ENCODE measurements at places on chromosomes 3 and 15.

DNA sequence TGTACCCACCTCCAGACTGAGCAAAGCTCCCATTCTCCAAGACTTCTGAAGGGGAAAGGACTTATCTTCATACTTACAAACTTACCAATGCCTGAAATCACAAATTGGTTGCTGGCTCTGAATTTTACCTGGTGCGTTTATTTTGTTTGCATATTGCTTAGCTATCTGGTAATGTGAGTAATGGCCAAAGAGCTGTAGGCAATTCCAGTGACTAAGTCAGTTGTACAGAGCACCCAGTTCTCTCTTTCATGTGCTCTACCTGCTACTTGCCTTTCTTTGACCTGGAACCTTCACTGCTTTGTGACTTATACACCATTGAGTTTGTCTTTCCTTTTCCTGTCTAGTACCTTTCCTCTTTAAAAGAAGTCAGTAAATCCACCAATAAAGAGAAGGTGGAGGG lies 755.9 kb upstream of the LMCD1 start:
- DNase-seq, result no peak

GRCh38 chr15:41862515-41863116 lies 24.0 kb downstream of the PLA2G4B start:
- no peak for DNase-seq

- DNase-seq, result no peak
These were observed 33.9 kb downstream of the RAB27A start for GRCh38 chr15:55255714-55256113.

- DNase-seq, result no peak
These were observed 5.9 kb downstream of the ATOSA start for GRCh38 chr15:52673312-52673711.

DNA sequence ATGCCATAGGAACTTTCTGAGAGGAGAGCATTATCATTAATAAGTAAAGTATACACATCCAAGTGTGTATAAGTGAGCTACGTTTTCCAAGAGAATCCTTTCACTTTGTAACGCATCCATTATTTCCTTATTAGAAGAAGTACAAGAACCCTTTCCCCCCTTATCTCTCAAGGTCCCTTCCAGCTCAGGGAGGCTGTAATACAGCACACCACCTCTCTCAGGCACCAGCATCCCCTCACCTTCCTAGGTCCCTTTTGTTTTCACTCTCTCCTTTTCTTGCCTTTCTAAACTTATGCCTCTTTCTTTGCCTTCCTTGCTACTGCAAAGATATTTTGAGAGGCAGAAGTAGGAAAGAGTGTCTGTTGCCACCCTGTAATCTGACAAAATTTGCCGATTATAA lies 446.0 kb downstream of the GRM7 start:
- no peak for DNase-seq

GRCh38 chr3:23455775-23456174 lies 252.6 kb downstream of the UBE2E2 start:
- peak; percentile 14 for DNase-seq

GRCh38 chr3:69690-70089 lies 126.9 kb upstream of the CHL1 start:
- DNase-seq, result no peak

- no peak for DNase-seq
These were observed 443.2 kb upstream of the AZI2 start for GRCh38 chr3:28791713-28792255.

GRCh38 chr3:63351159-63352007 lies 73.3 kb downstream of the SYNPR start:
- DNase-seq, result peak; percentile 55

DNA sequence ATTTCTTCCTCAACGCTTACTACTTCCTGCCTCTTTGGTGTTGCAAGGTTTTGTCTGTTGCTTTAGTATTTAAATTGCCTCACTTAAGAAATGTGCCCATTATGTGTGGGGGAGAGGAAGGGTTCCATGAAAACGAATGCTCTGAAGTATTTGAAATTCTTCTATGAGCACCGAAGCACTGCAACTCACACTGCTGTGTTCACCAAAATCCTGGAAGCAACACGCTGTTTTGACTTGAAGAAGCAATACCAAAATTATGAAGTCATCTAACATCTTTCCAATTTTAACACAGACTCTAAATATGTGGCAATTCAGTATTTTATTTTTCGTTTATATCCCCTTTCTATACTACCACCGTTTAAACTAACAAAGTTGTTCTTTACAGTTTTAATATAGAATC lies 101.5 kb downstream of the RBMS3 start:
- no peak for DNase-seq

- no peak for DNase-seq
These were observed 70.6 kb downstream of the ACAP2 start for GRCh38 chr3:195372220-195372619.

DNA sequence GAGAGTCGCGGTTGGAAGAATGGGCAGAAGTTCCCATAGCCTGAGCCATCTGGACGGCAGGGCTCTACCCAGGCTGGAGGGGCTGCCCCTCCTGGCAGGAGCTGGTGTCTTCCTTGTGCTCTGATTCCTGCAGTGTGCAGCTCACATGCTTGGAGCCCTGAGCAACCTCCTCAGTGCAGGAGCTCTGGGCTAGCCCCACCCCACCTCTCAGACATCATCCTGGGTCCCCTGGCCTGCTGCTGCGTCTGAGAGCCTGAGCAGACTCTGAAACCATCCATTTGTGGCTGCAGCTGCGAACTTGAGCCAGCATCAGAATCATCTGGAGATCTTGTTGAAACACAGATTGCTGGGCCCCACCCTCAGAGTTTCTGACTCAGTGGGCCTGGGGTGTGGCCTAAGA lies 42.8 kb downstream of the POMGNT2 start:
- DNase-seq, result no peak

GRCh38 chr3:120797857-120798256 lies 55.3 kb downstream of the GTF2E1 start:
- DNase-seq, result no peak

GRCh38 chr3:114428044-114428595 lies 134.3 kb downstream of the TIGIT start:
- DNase-seq, result no peak

DNA sequence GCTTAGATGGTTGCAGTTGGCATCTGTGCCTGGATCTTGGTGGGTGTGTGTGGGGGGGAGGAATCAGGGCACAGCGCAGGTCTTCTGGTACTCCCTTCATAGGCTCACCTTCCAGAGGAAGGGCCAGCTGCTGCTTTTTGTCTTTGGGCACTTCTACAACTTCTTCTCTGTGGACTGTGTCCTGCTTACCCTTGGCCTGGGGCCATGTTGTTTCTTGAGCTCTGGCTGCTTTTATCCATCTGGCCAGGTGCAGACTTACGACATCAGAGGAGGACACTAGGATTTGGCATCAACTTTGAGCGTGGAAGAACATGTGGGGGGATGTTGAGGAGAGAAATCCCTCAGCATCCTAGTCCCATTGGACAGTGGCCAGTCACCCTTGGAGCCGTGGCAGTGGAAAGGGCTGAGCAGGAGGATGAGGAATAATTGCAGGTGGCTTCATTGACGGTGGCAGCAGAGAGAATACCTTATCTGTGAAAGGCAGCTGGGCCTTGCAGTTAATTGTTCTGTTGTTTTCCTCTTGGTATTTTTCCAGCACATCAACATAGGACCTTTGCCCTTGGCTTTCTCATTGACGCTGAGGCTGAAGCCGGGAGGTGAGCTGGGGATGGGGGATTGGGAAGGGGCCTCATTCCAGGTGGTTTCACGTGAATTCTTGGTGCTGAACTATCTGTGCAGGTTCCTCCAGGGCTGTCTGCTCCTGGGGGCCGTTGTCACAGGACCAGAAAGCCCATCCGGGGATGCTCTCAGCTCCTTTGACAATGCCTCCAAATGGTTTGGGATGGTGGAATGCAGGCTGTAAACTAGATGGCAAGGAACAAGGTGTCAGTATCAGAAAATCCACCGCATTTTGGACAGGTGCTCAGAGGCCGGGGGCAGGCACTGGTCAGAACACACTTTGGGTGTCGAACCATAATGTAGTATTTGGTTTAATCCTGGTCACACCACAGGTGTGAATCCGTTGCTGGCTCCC lies 9.7 kb downstream of the EPHB1 start:
- DNase-seq, result no peak

GRCh38 chr3:95705786-95706418 lies 1108.5 kb upstream of the EPHA6 start:
- DNase-seq, result peak; percentile 12

GRCh38 chr3:161026612-161027510 lies 78.3 kb downstream of the B3GALNT1 start:
- no peak for DNase-seq

DNA sequence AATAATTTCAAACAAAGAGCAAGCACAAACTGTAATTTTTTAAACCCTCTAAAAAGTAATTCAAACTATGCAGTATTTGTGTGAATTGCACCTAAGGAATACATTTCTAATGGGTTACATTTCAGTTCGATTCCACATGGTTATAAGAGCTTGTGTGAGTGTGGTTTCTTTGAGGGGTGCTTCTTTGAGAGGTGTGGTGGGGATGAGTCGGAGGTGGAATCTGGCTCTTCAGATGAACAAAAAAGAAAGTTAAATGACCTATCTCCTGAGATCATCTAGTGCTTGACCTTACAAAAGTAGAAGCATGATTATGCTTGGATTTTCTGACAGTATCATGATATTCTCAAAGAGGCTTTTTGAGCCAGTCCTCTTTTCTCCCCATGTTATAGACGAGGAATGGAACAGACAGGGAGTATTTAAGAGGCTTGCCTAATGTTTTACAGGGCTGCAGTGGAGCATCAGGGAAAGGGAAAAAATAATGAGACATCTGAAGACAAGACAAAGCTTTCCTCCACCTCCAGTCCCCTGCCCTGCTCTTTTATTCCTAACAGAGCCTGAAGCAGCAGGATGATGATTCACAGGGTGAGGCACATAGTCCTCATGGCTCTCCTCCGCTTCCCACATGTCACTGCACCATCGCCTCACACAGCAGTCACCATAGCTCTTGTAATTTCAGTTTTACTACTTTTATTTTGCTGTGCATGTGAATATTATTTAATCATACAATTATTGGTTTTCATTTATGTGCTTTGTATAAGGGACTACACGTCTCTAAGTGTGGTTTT lies 82.0 kb downstream of the LYSMD4 start:
- DNase-seq, result no peak

DNA sequence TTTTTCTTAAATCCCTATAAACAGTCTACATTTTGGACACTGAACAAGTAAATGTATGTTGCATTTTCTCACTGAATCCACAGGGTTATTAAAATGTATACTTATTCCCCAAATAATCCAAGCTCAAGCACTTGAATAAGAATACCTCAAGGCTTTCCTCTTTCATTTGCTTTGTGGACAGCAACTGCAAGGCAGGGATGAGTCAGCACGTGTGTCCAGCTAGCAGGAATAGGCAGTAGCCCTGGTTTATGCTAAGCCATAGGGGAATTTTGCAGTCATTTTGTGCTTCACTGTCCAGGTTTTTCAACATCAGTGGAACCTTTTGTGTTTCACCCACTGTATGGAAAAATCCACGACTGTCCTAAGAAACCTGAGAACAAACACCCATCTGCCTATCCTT lies 96.7 kb upstream of the KCNMB2 start:
- DNase-seq, result peak; percentile 11

GRCh38 chr3:195764961-195765706 lies 44.4 kb downstream of the MUC20 start:
- DNase-seq, result no peak

GRCh38 chr3:107798381-107798780 lies 275.6 kb downstream of the BBX start:
- DNase-seq, result no peak

- no peak for DNase-seq
These were observed 250.1 kb downstream of the DIPK2A start for GRCh38 chr3:144221761-144222160.

DNA sequence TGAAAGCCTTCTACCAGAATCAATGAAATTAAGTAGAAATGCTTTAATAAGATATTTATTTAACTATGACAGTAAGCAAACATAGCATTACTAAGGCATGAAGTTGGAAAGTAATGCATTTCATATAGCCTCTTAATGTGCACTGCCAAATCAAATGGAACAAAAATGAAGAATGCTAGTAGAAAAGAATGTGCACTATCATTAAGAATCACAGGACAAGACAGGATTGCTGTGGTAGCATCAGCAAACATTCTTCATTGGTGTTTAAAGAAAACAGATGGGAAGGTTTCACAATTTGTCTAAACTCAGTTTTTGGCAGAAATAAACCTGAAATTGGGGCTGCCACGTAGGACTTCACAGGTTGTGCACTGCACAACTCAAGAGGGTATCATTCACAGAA lies 168.9 kb downstream of the CNTN3 start:
- no peak for DNase-seq

GRCh38 chr3:40878464-40878905 lies 320.8 kb upstream of the CTNNB1 start:
- DNase-seq, result no peak

DNA sequence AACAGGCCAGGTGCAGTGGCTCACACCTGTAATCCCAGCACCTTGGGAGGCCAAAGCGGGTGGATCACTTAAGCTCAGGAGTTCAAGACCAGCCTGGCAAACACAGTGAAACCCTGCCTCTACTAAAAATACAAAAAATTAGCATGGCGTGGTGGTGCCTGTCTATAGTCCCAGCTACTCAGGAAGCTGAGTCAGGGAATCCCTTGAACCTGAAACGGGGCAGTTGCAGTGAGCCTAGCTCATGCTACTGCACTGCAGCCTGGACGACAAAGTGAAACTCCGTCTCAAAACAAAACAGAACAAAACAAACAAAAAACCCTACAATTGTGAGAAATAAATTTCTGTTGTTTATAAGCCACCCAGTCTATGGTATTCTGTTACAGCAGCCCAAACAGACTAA lies 94.7 kb downstream of the PIK3CB start:
- no peak for DNase-seq

DNA sequence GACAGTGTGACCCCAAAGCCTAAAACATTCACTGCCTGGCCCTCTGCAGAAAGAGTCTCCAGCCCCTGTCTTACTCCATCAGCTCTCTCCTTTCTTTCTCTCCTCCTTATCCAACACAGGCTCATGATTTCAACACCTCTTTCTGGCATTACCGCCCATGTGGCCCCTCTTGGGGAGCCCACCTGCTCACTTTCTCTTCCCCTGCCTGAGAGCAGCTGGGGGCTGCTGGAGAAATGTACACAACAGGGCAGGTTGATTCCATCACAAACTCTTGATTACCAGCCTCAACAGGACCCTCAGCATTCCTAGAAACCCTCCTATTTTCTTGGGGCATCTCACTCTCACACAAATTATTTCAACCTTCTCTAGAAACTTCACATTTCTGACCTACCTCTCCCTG lies 98.3 kb downstream of the ABHD5 start:
- no peak for DNase-seq

- DNase-seq, result no peak
These were observed 25.3 kb downstream of the ADGRG7 start for GRCh38 chr3:100634493-100635272.

GRCh38 chr15:37967788-37968187 lies 33.3 kb downstream of the TMCO5A start:
- DNase-seq, result no peak

- no peak for DNase-seq
These were observed 11.2 kb upstream of the CAPN3 start for GRCh38 chr15:42348083-42348482.

GRCh38 chr3:13419505-13420044 lies 547 bp downstream of the NUP210 start:
- DNase-seq, result peak; percentile 51
